ENCODE measurements at places on chromosomes 3 and 15.

- no peak for DNase-seq
These were observed 170.5 kb upstream of the UBE3A start for GRCh38 chr15:25609371-25609770.

GRCh38 chr15:73930371-73930770, 4.1 kb downstream of the LOXL1 start:
- no peak for DNase-seq

DNA sequence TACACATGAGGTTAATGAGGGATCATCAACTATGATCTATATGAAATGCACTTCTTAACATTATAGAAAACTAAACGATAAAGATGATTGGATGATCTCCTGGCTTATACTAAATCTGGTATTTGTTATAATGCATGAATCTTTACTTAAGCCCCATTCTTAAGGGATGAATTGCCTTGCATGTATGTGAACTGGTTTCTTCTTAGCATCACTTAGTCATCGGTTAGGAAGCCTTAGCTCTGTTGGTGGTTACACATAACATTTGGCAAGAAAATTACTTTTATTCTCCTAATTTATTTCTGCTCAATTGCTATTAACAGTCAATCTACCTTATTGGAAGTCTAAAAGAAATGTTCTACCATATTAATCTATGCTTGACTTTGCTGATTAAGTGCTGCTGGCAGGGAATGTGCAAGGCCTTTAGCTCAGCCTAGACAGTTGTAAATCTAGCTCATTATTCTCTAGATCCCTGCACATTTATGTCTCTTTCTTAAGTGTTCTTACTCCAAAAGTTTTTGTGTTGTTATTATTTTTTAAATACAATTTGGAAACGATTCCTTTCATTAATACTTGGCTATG, 356.0 kb downstream of the ZPLD1 start:
- no peak for DNase-seq

- no peak for DNase-seq
These were observed 55.0 kb downstream of the CFAP20DC start for GRCh38 chr3:58994746-58995330.

DNA sequence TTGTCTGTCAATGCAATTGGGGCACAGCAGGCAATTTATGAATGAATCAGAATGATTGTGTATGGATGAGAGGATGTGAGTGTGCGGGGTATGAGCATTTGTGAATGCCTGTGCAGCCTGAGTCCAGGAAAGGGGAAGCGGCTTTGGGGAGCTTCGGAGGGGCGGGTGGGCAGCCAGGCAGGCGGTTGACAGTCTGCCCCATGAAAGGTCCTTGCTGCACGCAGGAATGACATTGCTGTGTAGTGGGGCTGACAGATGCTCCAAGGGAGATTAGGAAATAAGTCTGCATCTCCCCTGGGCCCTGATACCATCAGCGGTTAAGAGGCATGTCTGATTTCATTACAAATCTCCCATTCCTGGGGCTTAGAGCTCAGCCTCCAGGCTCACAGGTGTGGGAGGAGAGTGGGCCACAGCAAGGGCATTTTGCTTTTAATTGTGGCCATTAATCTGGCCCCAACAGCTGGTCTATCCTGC, 26.4 kb upstream of the TSPAN3 start:
- DNase-seq = no peak

DNA sequence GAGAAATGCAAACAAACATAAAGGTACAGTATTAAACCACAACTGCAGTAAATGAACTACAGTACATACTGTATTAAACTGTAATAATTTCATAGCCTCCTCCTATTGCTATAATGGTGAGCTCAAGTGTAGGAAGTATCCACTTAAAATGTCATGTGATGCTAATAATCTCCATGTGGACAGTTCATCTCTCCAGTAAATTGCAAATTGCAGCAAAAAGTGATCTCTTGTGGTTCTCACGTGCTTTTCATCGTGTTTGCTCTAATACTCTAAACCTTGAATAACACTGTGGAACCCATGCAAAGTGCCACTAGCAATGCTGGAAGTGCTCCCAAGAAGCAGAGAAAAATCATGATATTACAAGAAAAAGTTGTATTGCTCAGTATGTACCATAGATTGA, 9.2 kb upstream of the FNDC3B start:
- DNase-seq = no peak

DNA sequence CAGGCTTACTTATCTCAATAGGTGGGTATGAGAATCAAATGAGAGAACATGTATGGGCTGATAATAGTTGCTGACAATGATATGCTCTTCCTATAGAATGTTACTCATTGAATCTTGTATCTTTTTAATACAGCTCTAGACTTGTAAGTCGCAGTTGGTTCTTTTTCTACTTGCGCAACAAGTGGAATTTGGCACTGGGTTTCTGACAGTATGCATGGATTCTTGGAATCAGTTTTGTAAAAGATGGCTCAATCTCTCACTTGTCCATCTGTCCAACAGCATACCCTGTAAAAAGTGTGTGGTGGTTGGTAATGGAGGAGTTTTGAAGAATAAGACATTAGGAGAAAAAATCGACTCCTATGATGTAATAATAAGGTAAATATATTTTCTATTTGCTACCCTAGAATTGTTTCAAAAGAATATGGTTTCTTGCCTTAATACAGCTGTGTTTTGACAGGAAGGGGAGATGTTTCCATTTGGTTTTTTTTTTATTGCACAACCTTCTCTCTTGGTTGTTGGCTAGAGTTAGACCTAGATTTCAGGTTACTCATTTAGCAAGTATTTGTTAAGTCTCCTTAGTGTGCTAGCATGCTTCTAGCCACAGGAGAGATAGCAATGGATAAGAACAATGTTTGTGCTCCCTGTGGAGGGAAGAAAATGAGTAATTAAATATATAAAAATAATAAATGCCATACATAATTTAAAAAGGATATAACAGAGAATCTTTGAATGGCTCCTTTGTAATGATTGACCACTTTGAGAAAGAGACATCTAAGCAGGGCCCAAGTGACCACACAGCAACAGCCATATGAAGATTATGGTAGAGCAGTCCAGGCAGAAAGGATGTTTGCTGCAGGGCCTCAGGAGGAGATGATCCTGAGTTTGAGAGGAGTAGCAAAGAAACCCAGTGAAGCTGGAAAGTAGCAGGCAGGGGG, 21.8 kb downstream of the ST3GAL6 start:
- DNase-seq = no peak

DNA sequence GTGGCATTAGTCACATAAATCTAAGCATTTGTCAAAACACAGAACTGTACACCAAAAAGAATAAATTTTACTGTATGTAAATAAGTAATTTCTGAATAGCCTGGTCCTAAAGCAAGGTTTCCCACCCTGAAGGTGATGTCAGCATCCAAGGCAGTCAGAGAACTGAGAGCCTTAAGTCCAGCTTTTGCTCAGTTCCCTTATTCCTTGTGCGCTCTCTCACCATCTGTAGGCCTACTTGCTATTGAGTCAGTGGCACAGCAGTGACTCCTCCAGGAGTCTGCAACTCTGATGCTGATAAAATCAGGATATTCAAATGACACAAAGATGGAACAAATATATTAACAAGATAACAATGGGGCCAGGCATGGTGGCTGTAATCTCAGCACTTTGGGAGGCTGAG, 22.3 kb downstream of the VPS39 start:
- no peak for DNase-seq

DNA sequence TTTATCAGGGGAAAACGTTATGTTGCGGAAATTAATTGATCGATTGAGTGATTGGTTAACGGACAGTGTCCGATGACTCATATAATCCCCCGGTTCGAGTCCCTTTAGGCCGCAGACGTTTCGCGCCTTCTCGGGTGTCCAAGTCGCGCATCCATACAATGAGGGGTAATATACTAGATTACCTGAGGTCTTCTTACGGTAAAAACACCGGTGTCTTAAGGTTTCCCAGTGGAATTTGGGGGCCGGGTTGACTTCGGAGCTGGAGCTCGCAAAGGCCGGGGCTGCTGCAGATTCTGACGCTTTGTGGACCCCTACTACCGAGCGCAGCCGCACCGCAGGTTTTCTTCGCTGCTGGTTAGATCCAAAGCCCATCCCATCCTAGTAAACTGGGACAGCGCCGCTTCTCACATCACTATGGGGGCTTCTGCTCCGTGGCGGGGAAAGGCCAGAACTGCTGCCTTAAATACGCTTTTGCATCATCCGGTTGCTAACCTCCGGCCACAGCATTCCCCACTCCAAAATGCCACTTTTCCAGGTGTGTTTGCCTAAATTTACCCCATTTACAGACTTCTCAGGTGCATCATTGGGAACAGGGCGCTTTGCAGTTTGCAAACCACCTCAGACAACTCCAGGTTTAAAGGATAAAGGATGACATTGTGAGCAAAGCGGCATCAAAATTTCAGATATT, 858 bp upstream of the SACM1L start:
- no peak for DNase-seq

GRCh38 chr15:65326818-65327217, 22.3 kb downstream of the RNU5B-1 start:
- DNase-seq = no peak

DNA sequence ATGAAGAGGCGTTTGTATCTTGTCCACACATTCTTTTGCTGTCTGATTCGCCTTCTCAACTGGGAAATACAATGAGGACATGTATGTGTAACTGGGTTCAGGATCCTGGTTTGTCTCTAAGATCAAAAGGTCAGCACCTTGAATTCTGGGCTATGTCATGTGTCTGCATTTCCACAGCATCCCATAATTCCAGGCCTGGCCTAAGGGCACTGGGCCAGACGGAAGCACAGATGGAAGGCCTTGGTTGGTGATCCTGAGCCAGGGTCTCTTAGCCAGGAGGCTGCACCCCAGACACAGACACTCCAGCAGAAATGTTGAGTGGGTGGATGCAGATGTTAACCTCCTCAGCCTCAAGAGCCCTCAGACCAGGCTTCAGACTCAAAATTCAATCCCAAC, 23.7 kb upstream of the HERC1 start:
- no peak for DNase-seq

DNA sequence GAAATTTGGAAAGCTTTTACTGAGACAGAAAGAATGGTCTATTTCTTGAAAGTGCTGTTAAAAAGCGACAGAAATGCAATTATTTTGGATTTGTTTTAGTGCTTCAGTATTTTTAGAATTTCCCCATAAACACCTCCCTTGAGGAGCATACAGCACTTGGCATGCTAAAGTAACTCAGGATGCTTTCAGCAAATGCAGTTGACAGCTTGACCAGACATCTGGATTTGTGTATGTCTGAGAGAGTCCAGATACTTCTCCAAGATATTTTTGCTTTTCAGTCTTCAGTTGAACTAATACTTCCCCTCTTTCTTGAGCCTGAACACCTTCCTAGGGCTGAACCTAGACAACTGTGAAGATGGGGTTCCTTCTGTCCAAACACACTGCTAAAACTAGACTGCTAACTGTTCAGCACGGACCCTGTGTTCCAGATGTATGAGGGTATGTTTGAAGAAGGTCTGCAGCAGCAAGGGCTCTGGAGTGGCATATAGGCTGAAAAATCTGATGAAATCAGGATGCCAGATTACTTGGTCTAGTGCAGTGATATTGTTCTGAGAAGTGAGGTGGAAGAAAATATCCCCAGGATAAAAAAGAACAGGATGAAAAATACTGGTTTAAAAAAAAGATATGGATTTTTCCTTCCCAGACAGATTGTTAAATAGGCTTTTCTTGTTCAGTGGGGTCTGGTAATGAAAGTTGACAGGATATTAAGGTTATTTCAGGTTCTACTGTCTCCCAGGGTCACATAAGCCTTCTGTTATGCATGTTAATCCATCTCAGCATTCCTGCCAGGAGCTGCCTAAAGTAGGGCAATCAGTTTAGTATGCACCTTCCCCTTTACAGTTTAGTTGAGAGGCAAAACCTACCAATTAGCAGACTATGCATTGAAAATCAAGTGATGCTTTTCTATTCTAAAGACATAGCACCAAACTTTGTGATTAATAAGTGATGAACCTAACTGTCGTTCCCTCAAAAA, 516.9 kb upstream of the TBL1XR1 start:
- no peak for DNase-seq

DNA sequence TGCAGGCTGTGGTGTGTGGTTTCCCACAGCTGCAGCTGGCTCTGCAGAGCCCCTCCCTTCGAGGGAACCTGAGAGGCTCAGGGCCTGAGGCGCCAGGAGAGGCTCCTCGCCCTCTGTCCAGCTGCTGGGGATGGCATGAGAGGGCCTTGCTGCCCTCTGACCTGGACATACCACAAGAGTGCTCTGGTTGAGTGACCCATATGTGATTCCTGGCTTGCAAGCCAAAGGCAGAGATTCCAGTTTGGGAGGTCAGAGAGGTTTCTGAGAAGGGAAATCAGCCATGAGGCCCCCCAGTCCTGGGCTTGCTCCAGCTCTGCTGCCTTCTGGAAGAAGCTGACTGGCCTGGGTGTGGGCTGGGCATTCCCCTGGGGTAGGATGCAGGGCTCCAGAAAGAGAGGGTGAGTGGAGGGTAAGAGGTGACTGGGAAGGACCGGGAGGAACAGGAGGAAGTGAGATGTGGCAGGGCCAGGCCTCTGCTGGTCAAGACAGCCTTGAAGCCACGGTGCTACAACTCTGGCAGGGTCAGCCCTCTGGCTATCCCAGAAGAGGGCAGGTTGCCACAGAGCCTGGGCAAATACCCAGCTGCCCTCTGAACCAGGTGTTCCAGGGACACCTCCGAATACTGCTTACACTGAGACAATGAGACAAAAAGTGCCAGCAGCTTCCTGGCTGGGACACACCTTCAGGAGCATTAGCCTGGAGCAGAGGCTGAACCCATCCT, 16.0 kb upstream of the SRP14 start:
- DNase-seq = no peak

DNA sequence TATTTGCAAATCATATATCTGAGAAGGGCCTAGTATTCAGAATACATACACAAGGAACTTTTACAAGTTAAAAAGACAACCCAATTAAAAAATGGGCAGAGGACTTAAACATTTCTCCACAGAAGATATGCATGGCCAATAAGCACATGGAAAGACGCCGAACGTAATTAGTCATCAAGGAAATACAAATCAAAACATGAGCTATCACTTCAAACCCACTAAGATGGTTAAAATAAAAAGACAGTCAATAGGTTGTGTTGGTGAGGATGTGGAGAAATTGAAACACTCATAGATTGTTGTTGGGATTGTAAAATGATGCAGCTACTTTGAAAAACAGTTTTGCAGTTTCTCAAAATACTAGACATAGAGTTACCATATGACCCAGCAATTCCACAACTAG, 61.2 kb upstream of the NEO1 start:
- DNase-seq = no peak

Data from stimulated activated CD8-positive, alpha-beta memory T cell treated with anti-CD3 and anti-CD28 coated beads, Interleukin-4, amount 100 ng/mL, for 1 hour (primary cell).